ENCODE measurements at places on chromosomes 6 and 20.

DNA sequence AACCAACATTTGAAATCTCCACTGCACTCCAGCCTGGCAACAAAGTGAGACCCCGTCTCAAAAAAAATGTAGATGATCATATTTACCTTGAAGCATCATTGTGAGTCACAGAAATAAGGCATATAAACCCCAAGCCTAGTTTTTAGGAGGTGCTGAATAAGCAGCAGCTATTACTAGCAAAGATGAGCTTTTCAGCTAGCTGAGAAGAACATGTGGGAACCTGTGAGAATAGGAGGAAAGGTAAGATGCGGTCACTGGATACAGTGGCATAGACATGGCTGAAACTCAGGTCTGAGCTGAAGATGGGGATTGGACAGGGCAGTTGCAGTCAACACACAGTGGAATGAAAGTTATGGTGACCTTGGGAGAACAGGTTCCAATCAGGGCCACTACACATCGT is 284.3 kb upstream of the IRAK1BP1 start:
- DNase-seq, result no peak

DNA sequence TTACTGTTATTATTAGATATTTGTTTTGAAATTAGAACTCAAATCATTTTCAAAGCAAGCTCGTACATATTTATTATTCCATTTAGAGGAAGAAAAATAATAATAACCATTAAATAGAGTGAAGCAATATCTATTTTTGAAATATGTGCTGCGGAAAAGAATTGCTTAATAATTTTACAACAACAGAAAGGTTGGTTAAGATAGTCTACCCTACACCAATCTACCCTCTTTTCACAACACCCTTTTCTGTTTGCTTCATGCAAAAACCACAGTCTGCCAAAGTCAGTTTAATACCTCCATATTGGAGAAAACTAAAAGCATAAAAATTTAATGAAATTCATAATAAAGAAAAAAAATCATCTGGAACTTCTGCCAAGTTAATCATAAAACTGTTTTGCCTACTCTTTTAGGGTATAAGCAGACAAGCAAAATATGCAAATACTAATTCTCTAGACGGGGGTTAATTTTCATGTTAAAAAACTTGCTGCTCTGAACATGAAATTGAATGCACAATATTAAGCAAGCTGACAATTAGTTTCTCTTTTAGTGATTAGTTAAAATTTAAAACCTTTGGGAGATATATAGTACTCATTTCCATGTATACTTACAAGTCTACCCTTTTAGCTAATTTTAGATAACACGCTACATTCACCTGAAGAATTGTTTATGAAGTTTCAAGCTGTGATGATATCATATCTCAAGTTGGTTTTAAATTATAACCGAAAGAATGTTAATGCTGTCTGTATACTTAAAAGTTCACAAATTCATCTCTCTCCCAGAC is 100.2 kb downstream of the AHI1 start:
- no peak for DNase-seq

DNA sequence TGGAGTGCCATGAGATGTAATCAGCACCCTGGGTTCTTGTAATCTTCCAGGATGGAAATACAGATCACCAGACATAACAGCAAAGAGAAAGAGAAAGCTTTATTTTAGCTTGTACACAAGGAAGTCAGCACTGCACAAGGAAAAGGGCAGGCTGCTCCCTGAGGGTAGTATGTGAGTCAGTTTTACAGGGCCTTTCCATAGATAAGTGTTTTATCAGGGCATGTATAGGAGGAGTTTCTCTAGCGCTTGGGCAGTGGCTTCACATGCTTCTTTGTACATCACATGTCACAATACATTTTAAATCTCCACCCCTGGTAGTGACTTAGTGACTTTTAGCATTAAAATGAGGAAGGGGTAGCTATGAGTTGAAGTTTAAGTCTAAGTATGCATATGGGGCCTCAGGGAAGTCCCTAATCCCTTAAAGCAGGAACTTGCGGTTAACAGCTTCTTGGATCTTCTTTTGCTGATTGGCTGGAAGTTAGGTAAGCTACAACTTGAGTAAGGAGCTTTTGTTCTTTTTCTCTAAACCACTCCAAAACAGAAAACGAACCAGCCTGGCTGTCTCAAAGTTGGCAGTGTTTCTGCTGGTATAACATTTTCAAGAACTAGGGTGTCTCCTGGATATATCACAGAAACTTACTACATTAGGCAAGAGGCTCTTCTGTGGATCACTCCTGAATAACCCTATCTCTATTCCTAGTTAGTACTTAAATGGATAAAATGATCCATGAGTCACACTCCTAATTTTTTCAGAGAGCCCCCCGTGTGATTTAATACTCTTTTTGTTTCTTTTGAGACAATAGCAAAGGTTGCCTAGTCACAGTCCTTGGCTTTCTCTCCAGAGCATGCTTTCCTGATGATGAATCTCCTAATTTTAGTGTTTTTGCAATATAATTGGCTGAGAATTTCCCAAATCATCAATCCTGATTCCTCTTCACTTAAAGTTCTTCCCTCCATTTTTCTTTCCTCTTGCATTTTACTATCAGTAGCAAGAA is 60.2 kb downstream of the MRAP2 start:
- peak; percentile 62 for DNase-seq

DNA sequence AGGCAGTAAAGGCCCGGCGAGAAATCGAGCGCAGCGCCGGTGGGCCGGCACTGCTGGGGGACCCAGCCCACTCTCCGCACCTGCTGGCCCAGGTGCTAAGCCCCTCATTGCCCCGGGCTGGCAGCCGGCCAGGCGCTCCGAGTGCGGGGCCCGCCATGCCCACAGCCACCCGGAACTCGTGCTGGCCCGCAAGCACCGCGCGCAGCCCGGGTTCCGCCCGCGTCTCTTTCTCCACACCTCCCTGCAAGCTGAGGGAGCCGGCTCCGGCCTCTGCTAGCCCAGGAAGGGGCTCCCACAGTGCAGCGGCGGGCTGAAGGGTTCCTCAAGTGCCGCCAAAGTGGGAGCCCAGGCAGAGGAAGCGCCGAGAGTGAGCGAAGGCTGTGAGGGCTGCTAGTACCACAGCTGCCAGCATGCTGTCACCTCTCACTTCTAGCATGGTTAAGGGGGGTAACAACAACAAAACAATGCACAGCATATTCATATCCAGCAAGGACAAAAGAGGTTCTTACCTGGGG is 11.3 kb upstream of the GMPR start:
- DNase-seq, result no peak

DNA sequence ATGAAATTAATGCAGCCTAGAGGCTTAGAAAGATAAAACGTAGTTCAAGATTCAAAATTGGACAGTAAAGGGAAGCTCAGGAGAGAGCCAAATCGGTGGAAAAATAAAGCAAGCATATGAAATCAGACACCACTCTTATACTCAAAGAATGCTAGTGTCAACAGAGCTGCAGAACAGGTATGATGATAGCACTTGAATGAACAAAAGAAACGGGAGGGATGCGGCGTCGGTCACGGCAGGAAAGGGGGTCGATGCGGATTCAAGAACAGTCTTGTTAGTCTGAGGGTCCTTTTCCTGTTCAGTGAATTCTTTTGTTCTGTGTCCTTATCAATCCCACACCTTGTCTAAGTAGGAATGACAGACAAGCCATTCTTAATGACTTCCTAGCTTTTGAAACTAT is 114.4 kb downstream of the FOXC1 start:
- no peak for DNase-seq

- DNase-seq, result no peak
Observed at GRCh38 chr20:31860390-31861134, 9.8 kb downstream of the DUSP15 start.

- DNase-seq, result no peak
Observed at GRCh38 chr6:144397141-144397540, 112.0 kb downstream of the UTRN start.

GRCh38 chr20:50613438-50614169 is 77.7 kb downstream of the RIPOR3 start:
- DNase-seq, result no peak

DNA sequence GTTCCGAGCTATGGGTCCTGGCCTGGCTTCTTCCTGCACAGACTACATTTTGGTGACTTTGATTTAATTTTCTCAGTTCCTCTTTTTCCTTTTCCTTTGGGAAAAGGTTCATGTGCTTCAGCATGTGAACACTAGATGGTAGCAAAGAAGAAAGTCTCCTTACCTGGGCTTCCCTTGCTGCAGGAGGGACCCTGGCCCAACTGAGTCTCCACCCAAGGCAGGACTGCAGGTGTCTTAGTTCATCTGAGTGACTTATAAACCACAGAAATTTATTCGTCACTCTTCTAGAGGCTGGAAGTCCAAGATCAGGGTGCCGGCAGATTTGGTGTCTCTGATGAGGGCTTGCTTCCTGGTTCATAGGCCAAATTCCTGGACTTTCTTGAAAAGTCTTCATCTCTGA is 163.2 kb downstream of the SYCP2 start:
- no peak for DNase-seq

- DNase-seq, result no peak
Observed at GRCh38 chr6:63611560-63611959, 24.0 kb upstream of the PHF3 start.

DNA sequence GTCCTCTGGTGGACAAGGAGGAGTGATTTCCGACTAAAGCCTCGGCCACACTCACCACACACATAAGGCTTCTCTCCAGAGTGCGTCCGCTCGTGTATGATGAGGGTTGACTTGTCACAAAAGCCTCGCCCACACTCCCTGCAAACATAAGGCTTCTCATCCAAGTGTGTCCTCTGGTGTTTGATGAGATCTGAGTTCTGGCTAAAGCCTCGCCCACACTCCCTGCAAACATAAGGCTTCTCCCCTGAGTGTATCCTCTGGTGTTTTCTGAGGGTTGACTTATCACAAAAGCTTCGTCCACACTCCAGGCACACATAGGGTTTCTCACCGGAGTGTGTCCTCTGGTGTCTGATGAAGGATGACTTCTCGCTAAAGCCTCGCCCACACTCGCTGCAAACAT is 12.9 kb upstream of the SNRPB start:
- DNase-seq, result no peak

DNA sequence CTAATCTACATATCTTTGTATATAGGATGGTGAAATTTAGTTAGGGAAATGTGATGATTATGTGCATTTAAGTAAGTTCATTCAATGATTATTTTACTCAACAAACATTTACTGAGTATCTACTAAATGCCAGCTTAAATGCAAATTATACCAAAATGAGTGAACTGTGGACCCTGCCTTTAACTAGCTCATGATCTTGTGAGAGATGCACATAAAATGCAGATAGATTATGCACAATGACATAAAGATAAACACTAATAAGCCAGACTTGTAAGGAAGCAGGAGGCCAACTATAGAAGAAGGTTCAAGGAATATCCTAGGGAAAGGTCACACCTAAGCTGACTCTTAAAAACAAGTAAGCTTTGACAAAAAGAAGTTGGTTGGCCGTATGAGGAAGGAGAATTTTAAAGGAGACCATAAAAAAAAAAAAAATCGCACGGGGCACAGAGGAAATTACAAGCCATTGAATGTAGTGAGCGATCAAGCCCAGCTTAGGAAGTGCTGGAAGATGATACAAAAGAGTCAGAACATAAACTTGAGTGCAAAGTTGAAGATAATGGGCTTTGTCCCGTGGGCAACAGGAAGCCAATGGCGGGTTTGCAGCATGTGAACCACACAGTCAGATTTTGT is 107.9 kb downstream of the NRSN1 start:
- DNase-seq, result no peak

GRCh38 chr6:10511477-10511876 is 9.7 kb upstream of the GCNT2 start:
- no peak for DNase-seq
